Hippocampal formation (tissue), 2 donors: ENCODE measurements at places on chromosomes 7 and 10.

GRCh38 chr7:79666472-79666871 lies 213.0 kb upstream of the MAGI2 start:
- DNase-seq: no peak

- DNase-seq: no peak
Measured at GRCh38 chr7:69599286-69599954, 1.1 kb downstream of the AUTS2 start.

DNA sequence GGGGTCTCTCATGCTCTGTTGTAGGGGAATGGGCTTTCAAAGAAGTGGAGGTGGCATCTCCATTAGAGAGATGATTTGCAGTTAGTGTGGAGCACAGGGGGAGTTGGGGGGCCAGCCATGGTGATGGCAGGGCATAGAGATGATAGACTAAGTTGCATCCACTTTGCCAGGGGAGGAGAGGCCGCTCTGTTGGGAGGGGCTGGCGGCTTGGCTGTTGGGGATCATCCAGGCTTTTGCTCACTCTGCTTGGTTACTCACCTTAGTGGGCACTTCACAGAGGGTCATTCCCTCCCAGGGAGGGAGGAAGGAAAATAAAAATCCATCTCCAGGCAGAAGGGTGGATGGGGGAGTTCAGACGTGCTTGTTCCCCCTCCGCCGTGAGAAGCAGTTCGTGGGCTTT lies 31.4 kb upstream of the CDH23 start:
- DNase-seq: no peak

DNA sequence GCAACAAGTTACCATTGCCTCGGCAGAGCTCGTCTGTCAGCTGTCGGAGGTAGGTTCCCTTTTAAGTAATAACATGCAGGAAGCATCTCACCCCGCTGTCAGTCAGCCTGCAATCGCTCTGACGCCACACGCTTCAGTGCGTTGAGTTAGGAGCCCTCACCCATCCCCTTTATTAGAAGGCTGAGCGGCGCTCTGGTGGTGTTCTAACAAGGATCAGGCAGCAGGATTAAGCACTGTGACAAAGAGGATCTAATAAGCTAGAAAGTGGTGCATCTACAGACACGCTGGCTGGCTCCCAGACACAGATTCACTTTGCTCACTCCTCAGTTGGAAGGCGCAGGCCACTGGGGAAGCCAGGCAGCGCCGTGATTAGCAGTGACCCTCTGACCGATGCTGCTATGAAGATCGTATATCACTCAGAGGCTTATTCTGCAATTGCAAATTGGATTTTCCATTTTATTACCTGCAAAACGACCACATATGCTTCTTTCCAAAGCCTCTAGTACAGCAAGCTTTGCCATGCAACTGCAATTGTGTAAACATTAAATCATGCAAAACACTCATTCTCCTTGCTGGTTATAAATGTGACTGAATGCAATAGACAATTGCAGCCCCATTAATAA lies 117.7 kb downstream of the RSU1 start:
- DNase-seq: no peak

GRCh38 chr10:117736655-117737054 lies 194.1 kb downstream of the EMX2 start:
- no peak for DNase-seq

- no peak for DNase-seq
Measured at GRCh38 chr7:108077709-108078108, 52.5 kb downstream of the LAMB4 start.

DNA sequence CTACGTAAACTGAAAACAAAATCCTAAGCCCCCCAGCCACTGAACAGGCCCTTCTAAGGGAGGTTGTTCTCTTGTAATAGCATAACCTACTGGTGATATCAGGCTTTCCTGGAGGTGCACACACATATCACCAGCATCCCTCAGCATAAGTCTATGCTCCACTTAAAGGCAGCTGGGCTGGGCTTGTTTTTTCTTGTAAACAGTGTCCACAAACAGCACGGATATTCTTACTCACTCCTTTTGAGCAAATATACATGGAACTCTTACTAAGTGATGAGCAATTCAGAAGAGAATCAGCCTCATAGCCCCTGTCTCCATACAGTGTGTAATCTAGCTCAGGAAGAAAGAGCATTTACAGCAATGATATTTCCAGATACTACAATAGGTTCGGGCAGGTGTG lies 2.4 kb downstream of the LRIT1 start:
- DNase-seq: no peak

DNA sequence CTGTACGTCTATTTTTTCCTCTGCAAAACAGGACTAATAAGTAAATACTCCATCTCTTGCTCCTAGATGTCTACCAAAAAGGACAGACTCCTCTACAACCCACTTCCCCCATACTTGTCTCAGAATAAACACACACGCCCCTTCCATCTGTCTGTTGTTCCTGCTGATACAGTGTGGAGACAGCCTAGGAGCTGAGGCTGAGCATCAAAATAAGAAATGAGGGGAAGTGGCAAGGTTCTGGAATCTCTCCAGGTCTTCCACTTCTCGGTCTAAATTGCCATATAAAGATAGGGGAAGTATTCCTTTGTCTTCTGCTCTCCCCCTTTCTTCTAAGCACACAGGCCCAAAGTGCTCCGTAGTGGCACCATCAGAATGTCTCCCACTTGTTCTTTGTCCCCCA lies 30.8 kb upstream of the VSIR start:
- no peak for DNase-seq

GRCh38 chr10:23013581-23014335 lies 81.6 kb upstream of the MSRB2 start:
- DNase-seq: no peak

- DNase-seq: no peak
Measured at GRCh38 chr7:132996581-132997242, 85.2 kb downstream of the CHCHD3 start.

DNA sequence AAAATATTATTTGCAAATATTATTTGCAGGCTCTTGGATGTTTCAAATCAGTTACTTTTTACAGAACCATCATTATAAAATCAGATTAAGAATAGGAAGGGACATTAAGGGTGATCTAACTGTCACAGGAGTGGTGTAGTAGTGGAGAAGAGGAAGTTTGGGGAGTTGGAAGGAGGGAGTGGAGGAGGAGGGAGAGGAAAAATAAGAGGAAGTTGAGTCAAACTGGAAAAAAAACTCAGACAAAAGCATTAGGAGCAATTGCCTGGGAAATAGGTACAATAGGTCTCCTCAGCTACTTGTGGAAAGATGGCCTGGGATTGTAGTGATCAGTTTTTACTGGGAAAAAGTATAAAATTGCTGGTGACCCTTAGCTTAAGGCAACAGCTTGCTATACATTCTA lies 77.7 kb upstream of the GPR37 start:
- no peak for DNase-seq

DNA sequence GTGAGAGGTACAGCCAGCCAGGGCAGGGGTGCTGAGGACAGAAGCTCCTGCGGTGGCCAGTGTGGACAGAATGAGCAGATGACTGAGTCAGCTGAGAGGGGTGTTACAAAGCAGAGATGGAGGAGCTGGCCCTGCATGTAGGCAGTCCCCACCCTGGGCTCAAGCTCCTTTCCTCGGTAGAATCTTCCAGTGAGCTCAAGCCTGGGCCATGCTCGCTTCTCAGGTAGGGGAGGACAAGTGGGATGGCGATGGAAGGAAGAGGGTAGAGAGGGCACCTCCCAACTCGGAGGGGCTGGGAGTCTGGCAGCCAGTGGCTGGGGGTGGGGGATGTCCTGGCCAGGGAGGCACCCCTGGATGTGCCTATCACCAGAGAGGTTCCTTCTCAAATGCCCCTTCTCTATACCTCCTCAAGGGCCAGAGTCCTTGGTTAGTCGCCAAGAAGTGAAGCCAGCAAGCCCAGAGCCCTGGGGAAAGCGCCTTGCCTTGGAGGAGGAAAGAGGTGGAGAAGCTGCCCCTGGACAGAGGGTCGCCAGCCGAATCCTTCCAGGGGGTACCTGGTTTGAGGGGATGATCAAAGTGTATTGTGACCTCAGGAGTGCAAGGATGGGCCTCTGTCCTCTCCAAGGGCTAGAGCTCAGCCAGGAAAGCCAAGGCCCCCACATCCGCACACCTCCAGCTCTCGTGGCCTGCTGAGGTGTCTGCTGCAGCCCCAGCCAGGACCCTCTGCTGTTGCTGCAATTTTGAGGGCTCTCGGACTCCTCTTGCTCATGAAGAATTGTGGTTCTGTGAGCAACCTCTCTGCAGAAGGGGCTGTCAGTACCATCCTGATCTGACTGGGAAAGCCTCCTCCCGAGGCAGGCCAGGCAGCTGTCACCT lies 88.6 kb upstream of the MACROH2A2 start:
- DNase-seq: no peak

- DNase-seq: no peak
Measured at GRCh38 chr7:1548438-1548831, 7.6 kb downstream of the TMEM184A start.

- DNase-seq: no peak
Measured at GRCh38 chr7:132189881-132190280, 386.4 kb downstream of the PLXNA4 start.

- DNase-seq: peak; percentile 83
Measured at GRCh38 chr7:26090927-26091519, 61.0 kb upstream of the NFE2L3 start.

DNA sequence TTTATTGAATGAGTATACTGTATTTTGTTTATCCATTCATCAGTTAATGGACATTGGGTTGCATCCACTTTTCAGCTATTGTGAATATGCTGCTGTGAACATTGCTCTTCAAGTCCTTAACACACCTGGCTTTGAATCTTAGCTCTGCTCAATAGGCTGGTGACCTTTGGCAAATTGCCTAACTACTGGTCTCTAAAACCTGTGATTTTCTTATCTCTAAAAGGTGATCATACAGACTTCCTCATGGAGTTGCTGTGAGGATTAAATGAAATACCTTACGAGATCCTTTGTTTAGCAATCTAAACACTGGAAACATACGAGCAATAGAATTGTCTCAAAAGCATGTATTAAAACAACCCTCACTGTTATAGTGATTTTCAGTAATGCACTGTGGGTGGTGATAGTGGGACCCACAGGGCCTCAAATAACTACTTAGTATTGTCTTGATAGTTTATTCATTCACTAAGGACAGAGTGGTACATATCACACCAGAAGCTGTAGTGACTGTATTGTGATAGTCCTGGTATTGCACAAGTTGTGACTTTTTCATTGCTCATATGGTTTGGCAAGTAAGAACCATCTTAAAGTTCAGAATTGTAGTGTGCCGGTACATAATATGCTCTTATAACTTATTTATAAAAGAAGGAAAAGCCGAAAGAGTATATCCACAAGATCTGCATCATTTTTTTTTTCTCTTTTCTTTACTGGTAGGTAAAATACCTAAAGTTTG lies 257.6 kb downstream of the EXOC4 start:
- no peak for DNase-seq

GRCh38 chr10:43160921-43161255 lies 22.6 kb downstream of the CSGALNACT2 start:
- no peak for DNase-seq

DNA sequence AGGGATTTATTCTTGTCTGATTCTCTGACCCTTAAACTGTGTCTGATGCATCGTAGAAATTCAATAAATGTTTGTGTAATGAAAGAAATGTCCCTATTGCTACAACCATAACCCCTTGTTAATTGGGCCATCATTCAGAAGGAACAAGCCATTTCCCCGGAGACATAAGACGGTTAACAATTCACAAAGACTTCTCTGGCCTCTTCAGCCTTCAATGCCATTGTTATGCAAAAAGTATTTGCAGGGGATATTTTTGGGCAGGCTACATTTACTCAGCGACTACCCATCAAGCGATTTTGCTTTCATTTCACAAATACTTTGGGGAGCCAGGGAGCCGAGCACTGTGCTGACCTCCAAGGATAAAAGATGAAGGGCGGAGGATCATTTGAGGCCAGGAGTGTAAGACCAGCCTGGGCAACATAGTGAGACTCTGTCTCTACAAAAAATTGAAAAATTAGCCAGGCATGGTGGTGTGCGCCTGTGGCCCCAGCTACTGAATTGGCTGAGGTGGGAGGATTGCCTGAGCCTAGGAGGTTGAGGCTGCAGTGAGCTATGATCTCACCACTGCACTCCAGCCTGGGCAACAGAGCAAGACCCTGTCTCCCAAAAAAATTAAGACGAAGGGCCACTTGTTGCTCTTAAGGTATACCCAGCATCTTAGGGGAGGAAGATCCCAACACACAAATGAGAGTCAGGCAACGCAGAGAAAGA lies 20.0 kb upstream of the SDK1 start:
- no peak for DNase-seq

DNA sequence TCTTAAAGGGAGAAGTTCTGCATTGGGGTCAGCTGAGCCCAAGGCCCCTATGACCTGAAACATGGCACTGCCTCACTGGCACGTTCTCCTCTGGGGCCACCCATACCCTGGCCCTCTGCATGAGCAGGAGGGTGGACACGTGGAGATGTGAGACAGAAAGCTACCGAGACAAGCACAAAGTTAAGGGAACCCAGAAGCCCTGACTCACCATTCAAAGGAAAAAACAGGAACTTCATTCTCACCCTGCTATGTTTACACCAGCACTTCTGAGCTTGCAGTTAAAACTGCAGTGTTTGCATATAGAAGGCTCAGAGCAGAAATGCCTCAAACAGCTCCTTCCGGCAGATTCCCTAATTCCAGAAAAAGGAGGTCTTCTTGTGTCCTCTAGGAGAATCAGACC lies 41.7 kb downstream of the DENND11 start:
- peak; percentile 42 for DNase-seq

GRCh38 chr10:110962443-110962842 lies 43.0 kb downstream of the SHOC2 start:
- no peak for DNase-seq

GRCh38 chr10:102941401-102941800 lies 23.3 kb downstream of the CNNM2 start:
- DNase-seq: no peak

GRCh38 chr7:33671531-33672262 lies 233.6 kb upstream of the BMPER start:
- no peak for DNase-seq

DNA sequence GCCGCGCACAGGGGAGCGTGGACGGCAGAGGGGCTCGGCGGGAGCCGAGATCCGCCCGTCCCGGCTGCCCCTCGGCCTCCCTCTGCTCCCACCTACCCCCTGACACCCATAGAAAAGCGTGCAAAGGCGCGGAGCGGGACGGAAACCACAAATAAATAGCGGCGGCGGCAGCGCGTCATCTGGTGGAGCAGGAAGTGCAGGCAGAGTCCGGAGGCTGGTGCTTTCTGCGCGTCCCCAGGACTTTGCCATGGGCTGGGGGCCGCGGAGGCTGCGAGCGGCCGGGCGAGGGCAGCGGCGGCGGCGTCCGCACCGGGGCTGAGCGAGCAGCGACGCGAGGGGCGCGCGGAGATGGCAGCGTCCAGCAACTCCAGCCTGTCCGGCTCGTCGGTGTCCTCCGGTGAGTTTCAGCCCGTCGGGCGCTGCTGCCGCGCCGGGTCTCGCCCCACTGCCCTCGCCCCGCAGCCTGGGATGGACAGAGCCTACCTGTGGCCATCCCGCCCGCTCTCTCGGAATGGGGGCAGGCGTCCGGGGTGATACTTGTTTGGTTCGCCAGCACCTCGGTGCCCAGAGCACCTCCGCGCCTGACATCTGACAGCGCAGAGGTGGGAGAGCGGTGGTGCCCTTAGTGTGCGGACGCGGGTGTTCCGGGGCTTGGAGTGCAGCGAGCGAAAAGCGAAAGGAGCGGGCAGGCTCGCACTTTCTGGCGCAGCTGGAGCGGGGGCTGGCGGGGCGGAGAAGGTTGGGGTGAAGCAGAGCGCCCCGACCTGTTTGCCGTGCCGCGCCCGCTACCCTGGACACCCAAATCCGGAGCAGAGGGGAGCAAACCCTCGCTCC lies at the start of gene CHN2:
Gene CHN2 (plus strand): TSS at position 182 of the 834 bp plus-strand sequence.
- peak; percentile 43 for DNase-seq
